Myocyte (in vitro differentiated cells): ENCODE measurements at places on chromosomes 3 and 15. TPM values are rescaled to one million over a fixed set of nuclear protein-coding genes. Genes with fewer than 3 reads are reported as not detected.

DNA sequence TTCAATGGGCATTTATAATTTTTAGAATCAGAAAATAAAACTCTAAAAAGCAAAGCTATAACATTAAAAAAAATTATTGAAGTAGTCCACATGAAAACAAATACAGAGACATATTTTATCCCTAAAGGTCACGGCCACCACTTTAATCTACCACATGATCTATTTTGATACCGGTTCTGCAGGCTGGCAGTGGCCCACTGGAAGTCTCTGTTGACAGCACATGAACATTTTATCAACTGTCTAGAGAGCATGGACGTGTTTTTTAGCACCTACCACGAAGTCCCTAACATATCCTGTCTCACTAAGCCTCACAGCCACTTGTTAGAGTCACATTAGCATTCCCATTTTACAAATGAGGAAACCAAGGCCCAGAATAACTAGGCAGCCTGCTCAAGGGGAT is 1.8 kb upstream of the CPA3 start:
- no peak for DNase-seq

- DNase-seq: peak; percentile 63
These were observed 163.7 kb downstream of the PLD1 start for GRCh38 chr3:171646357-171647133.

GRCh38 chr3:181700168-181701087 is 11.3 kb upstream of the SOX2 start:
- DNase-seq: peak; percentile 81

- no peak for DNase-seq
These were observed 38.7 kb downstream of the DIPK2A start for GRCh38 chr3:144010371-144010770.

DNA sequence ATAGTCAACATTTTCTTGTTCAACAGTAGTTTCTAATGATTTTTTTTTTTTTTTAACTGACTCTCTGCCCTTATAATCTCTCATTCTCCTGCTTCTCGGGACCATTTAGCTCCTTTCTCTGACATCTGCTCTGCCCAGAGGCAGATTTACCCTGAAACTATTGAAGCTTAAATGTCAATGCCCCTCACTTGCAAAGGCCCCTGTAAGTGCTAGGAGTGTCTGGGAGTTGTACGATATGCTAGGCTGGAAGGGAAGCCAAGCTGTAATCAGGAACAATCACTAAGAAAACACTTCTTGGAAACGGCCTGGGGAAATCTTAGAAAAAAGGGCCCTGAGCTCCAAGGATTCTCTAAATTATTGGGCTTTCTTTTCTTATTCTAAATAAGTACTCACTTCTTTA is 5.8 kb upstream of the PLOD2 start:
- peak; percentile 22 for DNase-seq

DNA sequence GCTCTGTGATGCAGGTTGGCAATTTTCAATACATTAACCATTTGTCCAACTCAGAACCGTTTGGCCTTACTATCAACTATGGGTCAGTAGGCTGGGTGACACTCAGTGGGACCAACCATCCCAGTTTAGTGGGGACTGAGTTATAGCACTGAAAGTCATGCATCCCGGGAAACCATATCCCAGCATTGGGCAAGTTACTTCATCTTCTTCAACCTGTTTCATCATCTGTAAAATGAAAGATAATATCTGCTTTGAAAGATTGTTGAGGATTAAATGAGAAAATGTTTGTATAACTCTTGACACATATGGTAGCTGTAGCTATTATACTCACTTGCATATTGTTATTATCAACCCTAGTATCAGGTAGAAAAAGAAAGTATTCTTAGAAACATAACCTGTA is 11.9 kb downstream of the RAB27A start:
- no peak for DNase-seq

GRCh38 chr3:72426618-72427397 is 421.4 kb downstream of the SHQ1 start:
- no peak for DNase-seq

- DNase-seq: no peak
These were observed 4.9 kb upstream of the MKRN2OS start for GRCh38 chr3:12549971-12550760.

GRCh38 chr3:60240492-60240891 is 1010.8 kb downstream of the FHIT start:
- no peak for DNase-seq

- no peak for DNase-seq
These were observed 1168.6 kb upstream of the ALCAM start for GRCh38 chr3:104198131-104198530.

DNA sequence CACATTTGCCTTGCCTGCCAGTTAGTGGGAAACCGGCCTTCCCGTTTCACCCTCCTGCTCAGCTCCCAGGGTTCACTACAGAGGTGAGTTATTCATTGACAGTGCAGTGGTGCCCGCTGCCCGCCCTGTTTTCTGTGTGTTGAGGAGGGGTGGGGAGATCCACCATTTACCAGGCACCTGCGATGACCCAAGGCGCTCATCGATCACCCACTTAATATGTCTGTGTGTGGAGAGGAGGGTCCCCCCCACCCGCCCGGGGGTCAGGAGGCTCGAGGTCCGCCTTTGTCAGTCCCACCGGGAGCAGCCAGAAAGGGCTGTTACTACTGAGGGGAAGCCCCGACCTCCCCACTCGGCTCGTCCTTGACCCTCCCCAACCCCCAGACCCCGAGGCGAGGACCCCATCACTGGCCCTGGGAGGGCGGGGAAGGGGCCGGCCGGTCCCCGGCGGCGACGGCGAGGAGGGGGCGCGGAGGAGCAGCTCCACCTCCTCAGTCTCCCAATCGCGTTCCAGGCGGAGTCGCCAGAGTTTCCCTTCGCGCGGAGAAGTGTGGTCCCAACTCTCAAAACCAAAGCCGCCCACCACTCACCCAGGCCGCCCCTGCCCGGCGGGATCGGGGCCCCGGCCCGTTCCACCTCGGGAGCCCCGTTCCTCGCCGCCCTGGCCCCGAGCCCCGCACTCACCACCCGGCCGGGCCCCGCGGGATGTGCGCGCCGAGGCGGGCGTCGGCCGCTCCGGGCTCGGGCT is 1.1 kb downstream of the PLXNB1 start:
- peak; percentile 61 for DNase-seq

- peak; percentile 60 for DNase-seq
These were observed 20.9 kb downstream of the ASB7 start for GRCh38 chr15:100623301-100623700.

- no peak for DNase-seq
These were observed 52.4 kb downstream of the NEK11 start for GRCh38 chr3:131079086-131079485.

- DNase-seq: peak; percentile 39
These were observed 16.3 kb downstream of the BMF start for GRCh38 chr15:40092256-40092978.

- DNase-seq: peak; percentile 33
These were observed 22.6 kb upstream of the RBP1 start for GRCh38 chr3:139561959-139562676.

GRCh38 chr15:62626903-62627302 is 415.6 kb upstream of the TPM1 start:
- DNase-seq: no peak

GRCh38 chr15:27175472-27176153 is 204.6 kb downstream of the GABRG3 start:
- DNase-seq: no peak

GRCh38 chr15:78070049-78070700 is 7.3 kb downstream of the TBC1D2B start:
- DNase-seq: no peak

DNA sequence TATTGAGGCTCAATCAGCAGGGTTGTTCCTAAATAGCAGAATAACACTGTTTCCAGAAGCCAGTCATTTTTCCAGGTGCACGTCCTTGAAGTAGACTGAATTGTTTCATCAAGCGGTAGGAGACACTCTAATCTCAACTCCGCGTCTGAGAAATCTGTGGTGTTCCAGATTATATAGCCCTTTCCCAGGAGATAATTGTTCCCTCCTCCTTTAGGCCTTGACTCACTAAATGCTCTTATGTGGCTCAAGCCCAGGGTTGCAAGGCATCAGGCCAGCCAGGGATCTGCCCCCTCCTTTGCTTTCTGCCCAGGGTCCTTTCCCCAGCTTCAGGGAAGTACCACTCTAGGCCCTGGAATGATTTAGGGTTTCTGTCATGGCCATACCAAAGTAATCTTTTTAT is 5.7 kb upstream of the HLTF start:
- DNase-seq: no peak

GRCh38 chr15:33440900-33441299 is 130.1 kb downstream of the RYR3 start:
- no peak for DNase-seq

DNA sequence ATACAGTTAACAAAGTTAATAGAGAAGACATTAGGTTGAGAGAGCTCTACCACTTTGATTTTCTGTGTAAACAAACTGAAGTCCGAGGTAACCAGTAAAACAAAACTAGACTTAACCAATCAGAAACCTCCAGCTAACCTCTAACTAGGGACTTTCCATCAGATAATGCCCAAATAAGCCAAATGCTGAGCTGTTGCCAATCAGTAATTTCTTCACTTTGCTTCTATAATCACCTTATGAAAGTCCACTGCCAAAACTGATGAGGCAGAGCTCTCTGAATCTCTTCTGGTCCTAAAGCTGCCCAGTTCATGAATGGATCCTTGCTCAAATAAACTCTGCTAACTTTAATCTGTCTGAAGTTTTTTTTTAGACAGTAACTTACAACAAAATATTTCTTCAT is 448.0 kb upstream of the NECTIN3 start:
- no peak for DNase-seq

DNA sequence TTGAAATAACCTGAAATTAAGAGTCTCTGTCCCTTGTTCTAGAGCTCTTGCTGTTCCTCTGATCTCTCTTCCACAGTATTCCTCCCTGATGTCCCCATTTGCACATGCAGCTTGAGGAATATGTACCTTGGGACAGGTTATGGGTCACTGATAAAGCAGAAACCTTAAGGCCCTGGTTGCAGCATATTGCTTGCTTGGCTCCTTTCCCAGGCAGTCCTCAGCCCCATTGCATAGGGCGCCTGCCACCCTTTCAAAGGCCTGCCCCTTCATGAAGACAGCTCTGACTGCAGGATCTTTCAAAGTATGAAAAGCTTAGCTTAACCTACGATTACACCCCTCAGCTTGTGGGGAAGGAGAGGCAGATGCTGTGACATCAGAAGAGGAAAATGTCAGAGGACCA is 51.6 kb downstream of the WDR76 start:
- DNase-seq: no peak

DNA sequence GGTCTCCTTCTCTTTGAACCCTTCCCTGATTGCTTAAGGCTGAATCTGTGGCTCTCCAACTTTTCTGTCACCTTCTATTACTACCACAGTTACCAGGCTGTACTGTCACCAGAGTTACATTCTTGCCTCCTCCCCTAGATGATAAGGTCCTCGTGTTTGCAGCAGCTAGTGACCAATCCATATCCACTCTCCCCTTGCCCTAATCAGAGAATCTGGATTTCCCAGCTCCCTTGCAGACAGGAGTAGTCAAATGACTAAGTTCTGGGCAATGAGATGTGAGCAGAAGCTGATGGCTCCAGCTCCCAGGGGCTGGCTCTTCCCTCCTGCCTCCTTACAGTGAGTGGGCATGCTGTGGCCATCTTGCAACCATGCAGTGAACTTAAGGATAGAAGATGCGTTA is 95.4 kb upstream of the VGLL4 start:
- DNase-seq: no peak

DNA sequence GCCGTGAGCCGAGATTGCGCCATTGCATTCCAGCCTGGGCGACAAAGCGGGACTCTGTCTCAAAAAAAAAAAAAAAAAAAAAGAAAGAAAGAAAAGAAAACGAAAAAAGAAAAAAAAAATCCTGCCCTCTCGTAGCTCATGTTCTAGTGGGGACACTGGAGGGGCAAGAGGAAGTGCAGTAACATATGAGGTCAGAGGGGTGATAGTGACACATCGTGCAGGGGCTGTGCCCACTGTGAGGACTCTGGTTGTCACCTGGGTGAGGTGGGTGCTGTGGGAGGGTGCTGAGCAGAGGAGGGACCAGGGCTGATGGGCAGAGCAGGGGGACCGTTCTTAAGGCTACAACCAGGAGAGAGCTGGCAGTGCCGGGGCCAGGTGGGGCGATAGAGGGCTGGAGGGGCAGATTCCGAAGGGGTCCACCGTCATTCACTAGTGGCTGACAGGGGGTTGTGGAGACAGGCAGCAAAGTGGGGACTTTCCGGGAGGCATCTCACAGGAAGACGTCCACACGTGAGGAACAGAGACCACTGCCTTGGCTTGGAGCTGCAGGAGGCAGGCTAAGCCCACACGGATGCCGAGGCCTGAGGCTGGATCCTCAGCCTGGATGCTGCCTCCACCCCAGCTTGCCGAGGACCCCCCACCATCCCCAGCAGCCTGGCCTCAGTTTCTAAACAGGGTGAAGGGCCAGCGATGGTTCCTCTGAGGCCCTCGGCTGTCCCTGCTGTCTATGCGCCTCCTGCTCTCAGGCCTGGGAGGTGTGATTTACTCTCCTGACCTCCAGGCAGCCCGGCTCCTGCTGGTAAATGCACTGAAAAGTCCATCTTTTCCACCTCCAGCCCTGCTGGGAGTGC is 154.3 kb upstream of the IQSEC1 start:
- DNase-seq: no peak

DNA sequence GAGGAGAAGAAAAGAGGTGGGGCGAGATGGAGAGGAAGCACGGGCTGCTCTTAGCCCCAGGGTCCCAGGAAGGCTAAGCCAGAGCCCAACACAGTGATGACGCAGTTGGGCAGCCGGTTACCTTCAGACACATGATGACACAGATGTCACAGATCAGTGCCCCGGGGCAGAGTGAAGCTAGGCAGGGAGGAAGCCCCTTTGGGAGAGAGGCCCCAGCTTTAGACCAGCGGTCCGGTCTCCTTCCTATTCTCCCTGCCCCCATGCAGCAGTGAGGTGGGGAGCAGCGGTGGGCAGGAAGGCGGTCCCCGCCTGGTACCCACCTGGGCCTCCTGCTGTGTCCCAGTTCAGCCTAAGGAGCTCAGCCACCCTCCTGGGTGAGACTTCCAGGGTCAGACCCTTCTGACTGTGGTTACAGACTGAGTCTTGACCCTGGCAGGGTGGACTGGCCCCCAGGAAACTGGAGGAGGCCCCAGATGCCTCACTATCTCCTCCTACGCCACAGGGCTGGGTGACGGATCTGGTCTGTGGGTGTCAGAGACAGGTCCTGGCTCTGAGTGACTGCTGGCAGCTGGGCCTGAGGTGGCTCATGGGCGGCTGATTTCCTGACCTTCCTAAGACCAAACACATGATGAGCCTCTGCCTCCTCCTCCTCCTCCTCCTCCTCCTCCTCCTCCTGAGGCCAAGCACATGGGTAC is 38.8 kb upstream of the LINGO1 start:
- peak; percentile 19 for DNase-seq

IMPG2 gene
- 0.67 and 0.78 TPM in 2 replicates for total RNA-seq

GFM1 gene
- total RNA-seq: 58.1 and 88.1 TPM in 2 replicates

GOLGA8S gene
- not detected in 2 replicates for total RNA-seq

GOLGA8J gene
- not detected in 2 replicates for total RNA-seq

SLC15A2 gene
- 0.26 and 0.51 TPM in 2 replicates for total RNA-seq

FBXO40 gene
- total RNA-seq: 0.83 TPM in 1 of 2 replicates, not detected in the other

CCDC13 gene
- total RNA-seq: 1.0 and 1.2 TPM in 2 replicates

DAZL gene
- total RNA-seq: not detected in 2 replicates

CLRN1 gene
- total RNA-seq: not detected in 2 replicates

MB21D2 gene
- total RNA-seq: 11.6 and 15.6 TPM in 2 replicates

ZIC4 gene
- total RNA-seq: 0.75 and 1.0 TPM in 2 replicates

HTR3E gene
- total RNA-seq: 3.1 and 7.1 TPM in 2 replicates

NR1I2 gene
- total RNA-seq: 0.83 TPM in 1 of 2 replicates, not detected in the other

AEN gene
- 50.3 and 52.3 TPM in 2 replicates for total RNA-seq

QRICH1 gene
- 57.4 and 73.0 TPM in 2 replicates for total RNA-seq

LRTM1 gene
- total RNA-seq: 0.16 and 0.42 TPM in 2 replicates

SLC22A13 gene
- total RNA-seq: 0.16 and 0.40 TPM in 2 replicates

GHSR gene
- not detected in 2 replicates for total RNA-seq

C15orf62 gene
- not detected in 2 replicates for total RNA-seq

RAB43 gene
- total RNA-seq: 8.4 and 8.7 TPM in 2 replicates
